CD4-positive, alpha-beta T cell (primary cell): ENCODE measurements at places on chromosomes 12 and 14. TPM values are rescaled to one million over a fixed set of nuclear protein-coding genes. Genes with fewer than 3 reads are reported as not detected.

The SLC6A13 gene
- 0.11 TPM for total RNA-seq

DNA sequence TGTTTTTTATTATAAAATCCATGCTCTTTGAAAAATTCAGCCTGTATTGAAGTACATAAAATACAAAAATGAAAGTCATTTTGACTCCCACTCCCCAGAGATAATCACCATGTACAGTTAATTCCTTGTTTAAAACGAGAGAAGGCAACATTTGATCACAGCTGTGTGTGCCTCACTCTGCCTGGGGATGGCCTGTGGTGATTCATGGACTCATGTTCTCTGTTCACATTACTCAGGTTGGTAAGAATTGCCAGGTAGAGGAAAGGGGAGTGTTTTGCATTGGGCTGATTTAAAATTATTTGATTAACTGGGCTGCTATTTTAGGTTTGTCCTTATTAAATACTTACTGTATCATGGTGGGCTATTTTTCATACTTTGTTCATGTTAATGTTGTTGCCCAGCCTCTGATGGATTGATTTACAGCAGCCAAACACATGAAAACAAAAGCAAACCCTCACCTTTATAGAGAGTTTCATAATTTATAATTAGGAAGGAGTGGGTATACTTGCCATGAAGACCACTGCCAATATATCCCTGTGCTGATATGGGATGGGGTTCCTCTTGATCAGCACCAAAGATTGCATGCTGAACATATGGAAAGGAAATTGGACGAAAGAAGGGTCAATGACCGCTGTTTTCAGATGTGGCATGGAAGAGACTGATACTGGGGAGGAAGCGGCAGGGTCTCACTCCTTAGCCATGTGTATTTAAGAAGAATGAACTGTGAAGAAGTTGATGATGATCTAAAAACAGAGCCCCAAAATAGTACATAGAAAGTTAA lies 3.0 kb downstream of the ZBTB1 start:
- DNase-seq: peak; percentile 42
- H3K27ac ChIP-seq: peak overlapping the region; percentile 17
- peak overlapping the region; percentile 96 for H3K4me3 ChIP-seq
- no peaks in the 10 kb centered on the region for H3K27me3 ChIP-seq

- H3K36me3 ChIP-seq: peaks cover 1% of the 10 kb centered on the region
- peak overlapping the region; percentile 19 for H3K4me3 ChIP-seq
- H3K4me1 ChIP-seq: peaks cover 80% of the 10 kb centered on the region
- H3K27ac ChIP-seq: peak overlapping the region; percentile 18
Measured at GRCh38 chr12:56631790-56632700, 1.9 kb upstream of the BAZ2A start.

The LMNTD1 gene
- not detected for total RNA-seq

GRCh38 chr12:46450279-46450748 lies 77.7 kb upstream of the SLC38A2 start:
- H3K27ac ChIP-seq: no peak overlapping the region
- no peak for DNase-seq
- peaks cover 15% of the 10 kb centered on the region for H3K4me1 ChIP-seq
- H3K36me3 ChIP-seq: no peaks in the 10 kb centered on the region

DNA sequence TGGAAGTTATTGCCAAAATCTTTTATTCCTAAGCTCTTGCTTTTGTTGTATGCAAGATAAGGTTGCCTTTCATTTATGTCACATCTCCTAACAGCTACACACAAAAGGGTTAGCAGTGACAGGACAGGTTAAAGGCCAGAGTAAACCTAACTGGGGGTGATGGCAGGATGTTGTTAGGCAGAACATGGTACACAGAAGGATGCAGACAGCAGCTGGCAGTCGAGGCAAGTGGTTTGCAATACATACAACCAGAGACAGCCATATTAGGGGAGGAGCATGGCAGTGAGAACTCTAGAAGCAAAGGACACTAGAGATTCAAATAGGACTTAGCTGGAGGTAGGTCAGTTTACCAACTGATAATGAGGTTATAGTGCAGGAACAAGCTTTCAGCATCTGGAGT lies 2.7 kb upstream of the ABCD2 start:
- H3K27ac ChIP-seq: peak overlapping the region; percentile 89
- DNase-seq: no peak
- no peaks in the 10 kb centered on the region for H3K27me3 ChIP-seq
- H3K36me3 ChIP-seq: no peaks in the 10 kb centered on the region

The CCDC85C gene
- total RNA-seq: 5.8 TPM

GRCh38 chr14:97776890-97777558 lies 979.8 kb downstream of the VRK1 start:
- DNase-seq: no peak
- peaks cover 13% of the 10 kb centered on the region for H3K4me1 ChIP-seq
- no peaks in the 10 kb centered on the region for H3K27me3 ChIP-seq
- H3K36me3 ChIP-seq: no peaks in the 10 kb centered on the region
- H3K4me3 ChIP-seq: no peak overlapping the region

DNA sequence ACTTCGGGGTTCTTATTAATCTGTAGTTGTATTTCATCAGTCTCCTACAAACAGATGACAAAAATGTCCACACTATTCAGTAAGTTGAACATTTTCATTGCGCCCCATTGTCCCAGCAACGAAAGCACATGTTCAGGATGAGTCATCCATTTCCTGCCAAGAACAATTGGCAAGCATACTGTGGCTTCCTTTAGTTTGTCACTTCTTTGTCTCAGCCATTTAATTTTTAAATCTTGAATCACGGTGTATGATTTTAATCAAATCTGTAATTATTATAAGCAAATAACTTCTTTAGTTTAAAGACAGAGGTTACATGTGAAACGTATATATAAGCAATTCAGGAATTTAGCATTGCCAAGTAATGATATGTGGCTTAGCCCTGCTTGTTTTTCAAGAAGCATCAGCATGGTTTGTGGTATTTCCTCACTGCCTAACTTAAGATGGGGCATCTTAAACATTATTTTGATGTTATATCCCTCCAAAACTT lies 211.3 kb upstream of the KRR1 start:
- no peak overlapping the region for H3K27ac ChIP-seq
- H3K27me3 ChIP-seq: no peaks in the 10 kb centered on the region
- H3K4me1 ChIP-seq: peaks cover 13% of the 10 kb centered on the region
- H3K4me3 ChIP-seq: no peak overlapping the region
- DNase-seq: peak; percentile 36

DNA sequence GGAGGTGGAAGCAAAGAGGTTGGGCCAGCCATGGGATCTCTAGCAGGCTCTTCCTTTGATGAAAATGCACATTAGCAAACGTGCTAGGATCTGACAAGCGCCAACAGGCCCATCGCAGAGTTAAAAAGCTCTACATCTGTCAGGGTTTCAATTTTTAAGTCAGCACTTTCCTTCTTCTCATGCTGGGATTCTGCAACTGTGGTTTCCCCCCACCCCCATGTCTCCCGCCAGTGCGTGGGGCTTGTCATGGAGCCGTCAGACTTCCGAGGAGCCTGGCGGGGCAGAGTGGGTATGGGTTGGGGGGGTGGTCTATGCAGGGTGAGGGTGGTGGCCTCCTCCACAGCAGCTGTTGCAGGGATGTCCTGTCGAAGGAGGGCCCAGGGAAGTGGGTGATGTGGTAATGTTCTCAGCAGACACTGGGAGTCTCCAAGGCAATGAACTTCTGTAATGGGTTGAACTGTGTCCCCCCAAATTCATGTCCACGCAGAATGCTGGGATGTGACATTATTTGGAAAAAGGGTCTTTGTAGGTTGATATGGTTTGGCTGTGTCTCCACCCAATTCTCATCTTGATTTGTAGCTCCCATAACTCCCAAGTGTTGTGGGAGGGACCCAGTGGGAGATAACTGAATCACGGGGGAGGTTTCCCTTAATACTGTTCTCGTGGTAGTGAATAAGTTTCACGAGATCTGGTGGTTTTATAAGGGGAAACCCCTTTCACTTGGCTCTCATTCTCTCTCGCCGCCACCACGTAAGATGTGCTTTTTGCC lies 115.2 kb upstream of the MAP1LC3B2 start:
- no peak overlapping the region for H3K4me3 ChIP-seq
- no peaks in the 10 kb centered on the region for H3K36me3 ChIP-seq
- no peak for DNase-seq
- H3K27ac ChIP-seq: no peak overlapping the region
- H3K4me1 ChIP-seq: no peaks in the 10 kb centered on the region
